Activated CD4-positive, alpha-beta T cell treated with anti-CD3 and anti-CD28 coated beads for 48 hours (primary cell): ENCODE measurements at places on chromosomes 6 and 20.
A peak's percentile ranks its signal among the peaks of the same experiment; 100 is the strongest.

- DNase-seq: no peak
These were observed 3.9 kb downstream of the NPEPL1 start for GRCh38 chr20:58696411-58696961.

- no peak for DNase-seq
These were observed 17.6 kb downstream of the NOL4L start for GRCh38 chr20:32567384-32568178.

GRCh38 chr6:90025523-90026061 is 131.3 kb downstream of the GJA10 start:
- peak; percentile 70 for DNase-seq

GRCh38 chr6:150068720-150069648 is at the start of gene ULBP3:
ULBP3 (minus strand) TSS chr6:150069121; CDS start chr6:150069066, 55 bp downstream.
- peak; percentile 74 for DNase-seq

GRCh38 chr6:73560182-73560732 is 39.4 kb upstream of the EEF1A1 start:
- DNase-seq: no peak

GRCh38 chr6:159062564-159062945 is 17.8 kb upstream of the TAGAP start:
- DNase-seq: peak; percentile 60

DNA sequence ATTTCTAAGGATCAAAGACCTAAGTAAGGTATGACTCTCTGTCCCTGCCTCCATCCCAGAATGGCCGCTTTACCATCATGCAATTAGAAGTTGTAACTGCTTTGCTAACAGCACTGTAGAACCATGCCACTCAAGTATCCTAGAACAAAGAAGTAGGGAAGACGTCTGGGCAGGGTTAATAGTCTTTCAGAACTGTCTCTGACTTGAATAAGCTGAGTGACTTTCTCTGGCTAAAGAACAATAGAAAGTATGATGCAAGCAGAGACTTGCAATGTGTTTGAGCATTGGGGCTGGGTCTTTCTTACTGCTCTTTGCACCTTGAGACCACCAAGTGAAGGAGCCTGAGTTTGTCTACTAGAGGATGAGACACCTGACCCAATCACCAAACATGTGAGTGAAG is 279.6 kb upstream of the JAG1 start:
- DNase-seq: no peak

GRCh38 chr6:35736253-35736894 is 458 bp upstream of the ARMC12 start:
- DNase-seq: peak; percentile 88

DNA sequence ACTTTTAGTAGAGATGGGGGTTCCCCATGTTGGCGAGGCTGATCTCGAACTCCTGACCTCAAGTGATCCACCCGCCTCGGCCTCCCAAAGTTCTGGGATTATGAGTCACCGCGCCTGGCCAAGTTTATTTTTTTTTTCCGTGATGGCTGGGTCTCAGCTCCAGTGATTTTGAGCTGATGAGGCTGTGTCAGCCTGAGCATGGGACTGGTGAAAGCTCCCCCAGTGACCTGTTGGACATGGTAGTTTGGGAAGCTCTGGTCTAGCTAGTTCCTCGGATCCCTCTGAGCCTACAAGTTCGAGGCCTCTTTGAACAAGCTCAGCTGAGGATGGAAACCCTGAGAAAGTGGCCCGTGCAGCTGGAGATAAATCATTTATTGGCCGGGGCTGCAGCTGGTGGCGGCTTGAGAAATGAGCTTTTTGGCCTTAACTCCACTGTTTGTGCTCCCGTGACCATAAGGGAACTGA is 126.8 kb downstream of the SNX5 start:
- DNase-seq: no peak

GRCh38 chr6:40378071-40378724 is 209.0 kb downstream of the LRFN2 start:
- no peak for DNase-seq
